Activated T-helper 2 cell treated with anti-CD3 and anti-CD28 coated beads, Interferon-gamma antibody, Interleukin-2, Interleukin-4, amounts not matched to agents 10 μg/mL and 5 μg/mL and 100 μg/mL, durations not matched to agents 14 hours and 24 hours and 36 hours (primary cell): ENCODE measurements at places on chromosomes 2 and 18. TPM values are rescaled to one million over a fixed set of nuclear protein-coding genes. Genes with fewer than 3 reads are reported as not detected.

ETAA1 gene
- total RNA-seq = 11.1 and 12.0 TPM in 2 replicates

ANKRD29 gene
- total RNA-seq = not detected in 2 replicates

LBX2 gene
- total RNA-seq = 1.6 and 2.2 TPM in 2 replicates

GRCh38 chr2:229205704-229206103, 65.4 kb downstream of the PID1 start:
- H3K36me3 ChIP-seq = no peaks in the 10 kb centered on the region
- no peak overlapping the region for H3K4me3 ChIP-seq
- H3K27ac ChIP-seq = no peak overlapping the region
- no peaks in the 10 kb centered on the region for H3K27me3 ChIP-seq
- DNase-seq = no peak

- no peaks in the 10 kb centered on the region for H3K4me1 ChIP-seq
- no peak overlapping the region for H3K4me3 ChIP-seq
- H3K27ac ChIP-seq = no peak overlapping the region
- no peak for DNase-seq
- H3K27me3 ChIP-seq = peaks cover 4% of the 10 kb centered on the region
These were observed 288.6 kb downstream of the PHLPP1 start for GRCh38 chr18:63003899-63004298.

- no peaks in the 10 kb centered on the region for H3K27me3 ChIP-seq
- DNase-seq = no peak
- H3K4me3 ChIP-seq = no peak overlapping the region
- no peak overlapping the region for H3K27ac ChIP-seq
- H3K36me3 ChIP-seq = no peaks in the 10 kb centered on the region
These were observed 117.6 kb downstream of the TFCP2L1 start for GRCh38 chr2:121167411-121167810.

GRCh38 chr2:18560797-18561085, 288 bp upstream of the RDH14 start:
- H3K27ac ChIP-seq = peak overlapping the region; percentile 87
- H3K27me3 ChIP-seq = no peaks in the 10 kb centered on the region
- peak overlapping the region; percentile 84 for H3K4me3 ChIP-seq
- DNase-seq = no peak

ARHGAP25 gene
- 39.9 and 41.3 TPM in 2 replicates for total RNA-seq

NEB gene
- total RNA-seq = 0.14 and 0.27 TPM in 2 replicates

- no peak for DNase-seq
- peaks cover 3% of the 10 kb centered on the region for H3K27me3 ChIP-seq
- no peak overlapping the region for H3K27ac ChIP-seq
These were observed 91.3 kb downstream of the ZBTB7C start for GRCh38 chr18:48317781-48318381.

RPS27A gene
- total RNA-seq = 1,030 and 1,063 TPM in 2 replicates

DNA sequence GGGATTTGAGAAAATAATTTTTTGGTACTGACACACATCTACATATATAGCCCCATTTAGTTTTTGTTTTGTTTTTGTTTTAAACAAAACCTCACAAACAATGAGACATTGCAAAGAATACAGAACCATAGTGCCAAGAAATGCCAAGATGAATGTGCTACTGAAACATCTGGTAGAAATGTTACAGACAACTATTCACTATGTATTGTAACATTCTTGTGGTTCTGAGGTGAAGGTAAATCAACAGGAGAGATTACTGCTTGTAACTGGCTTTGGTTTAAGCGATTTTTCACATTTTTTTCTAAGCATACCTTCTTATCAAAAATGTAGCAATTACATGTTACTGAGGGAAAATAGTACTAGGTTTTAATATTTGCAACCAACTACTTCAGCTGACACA, 281.3 kb downstream of the ZNF804A start:
- DNase-seq = no peak
- H3K36me3 ChIP-seq = no peaks in the 10 kb centered on the region

TSGA10 gene
- total RNA-seq = 3.3 and 3.4 TPM in 2 replicates

DNA sequence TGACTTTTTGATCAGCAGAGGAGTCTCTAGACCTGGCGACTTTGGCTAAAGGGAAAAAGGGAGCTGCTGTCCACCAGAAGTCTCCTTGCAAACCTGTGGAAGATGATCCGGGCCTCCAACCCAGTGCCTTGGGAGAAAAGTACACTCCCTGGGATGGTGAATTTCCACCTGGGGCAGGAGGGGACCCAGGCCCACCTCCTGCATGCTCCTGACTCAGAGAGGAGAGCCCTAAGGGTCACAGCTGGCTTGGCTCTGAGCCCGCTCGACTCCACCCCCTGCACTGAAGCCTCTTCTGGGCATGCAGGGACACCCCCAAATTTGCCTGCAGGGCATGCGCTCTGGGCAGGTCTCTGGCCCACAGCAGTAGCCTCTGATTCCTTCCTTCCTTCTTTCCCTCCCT, 66.5 kb downstream of the PDCL3 start:
- peaks cover 27% of the 10 kb centered on the region for H3K4me1 ChIP-seq
- H3K27ac ChIP-seq = no peak overlapping the region
- H3K4me3 ChIP-seq = no peak overlapping the region
- DNase-seq = no peak
- no peaks in the 10 kb centered on the region for H3K36me3 ChIP-seq
